ENCODE measurements at places on chromosomes 4 and X.

- DNase-seq = no peak
Measured at GRCh38 chr4:52799813-52800212, 48.6 kb upstream of the ERVMER34-1 start.

DNA sequence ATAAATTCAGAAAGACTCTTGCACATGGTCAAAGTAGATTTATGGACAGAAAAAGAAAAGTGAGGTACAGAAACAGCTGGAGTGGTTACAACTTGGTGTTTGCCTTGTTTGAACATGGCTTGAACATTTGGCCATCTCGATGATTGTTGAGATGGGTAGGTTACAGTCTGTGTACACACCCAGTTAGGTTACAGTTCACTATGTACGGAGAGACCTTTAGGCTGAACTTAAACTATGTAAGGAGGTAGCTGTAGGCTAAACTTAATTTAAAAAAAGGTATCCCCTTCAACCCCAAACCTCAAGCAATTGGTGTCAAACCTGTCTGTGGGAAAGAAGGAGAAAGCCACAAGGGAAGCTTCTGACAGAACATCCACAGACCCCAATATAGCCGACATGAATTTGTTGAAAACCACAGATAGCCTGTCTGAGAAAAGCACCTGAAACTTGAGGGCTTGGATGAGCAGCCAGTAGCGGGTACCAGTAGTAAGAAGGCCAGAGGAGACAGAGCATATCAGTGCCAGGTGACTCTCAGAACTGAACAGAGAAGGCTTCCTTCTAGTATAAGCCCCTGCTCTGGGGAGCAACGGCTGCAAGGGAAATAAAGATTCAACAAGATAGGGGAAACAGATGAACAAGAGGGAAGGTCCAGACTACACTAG is 247.9 kb upstream of the GALNTL6 start:
- no peak for DNase-seq

DNA sequence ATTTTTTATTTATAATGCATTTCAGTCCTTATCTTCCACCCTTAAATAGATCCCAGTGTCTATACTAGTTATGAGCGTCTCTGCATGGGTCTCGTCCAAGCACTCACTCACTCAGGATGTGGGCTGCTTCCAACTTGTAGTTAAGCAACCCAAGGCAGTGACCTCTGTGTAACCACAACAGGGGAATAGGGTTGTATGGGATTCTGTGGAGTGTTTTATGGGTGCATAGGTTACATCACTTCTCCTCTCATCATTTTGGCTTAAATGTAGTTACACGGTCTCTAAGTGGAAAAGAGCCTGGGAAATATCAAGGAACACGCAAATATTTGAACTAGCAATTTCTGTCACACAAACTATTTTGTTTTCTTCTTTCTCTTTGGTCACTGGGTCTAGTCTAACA is 931.0 kb downstream of the STIM2 start:
- DNase-seq = no peak

DNA sequence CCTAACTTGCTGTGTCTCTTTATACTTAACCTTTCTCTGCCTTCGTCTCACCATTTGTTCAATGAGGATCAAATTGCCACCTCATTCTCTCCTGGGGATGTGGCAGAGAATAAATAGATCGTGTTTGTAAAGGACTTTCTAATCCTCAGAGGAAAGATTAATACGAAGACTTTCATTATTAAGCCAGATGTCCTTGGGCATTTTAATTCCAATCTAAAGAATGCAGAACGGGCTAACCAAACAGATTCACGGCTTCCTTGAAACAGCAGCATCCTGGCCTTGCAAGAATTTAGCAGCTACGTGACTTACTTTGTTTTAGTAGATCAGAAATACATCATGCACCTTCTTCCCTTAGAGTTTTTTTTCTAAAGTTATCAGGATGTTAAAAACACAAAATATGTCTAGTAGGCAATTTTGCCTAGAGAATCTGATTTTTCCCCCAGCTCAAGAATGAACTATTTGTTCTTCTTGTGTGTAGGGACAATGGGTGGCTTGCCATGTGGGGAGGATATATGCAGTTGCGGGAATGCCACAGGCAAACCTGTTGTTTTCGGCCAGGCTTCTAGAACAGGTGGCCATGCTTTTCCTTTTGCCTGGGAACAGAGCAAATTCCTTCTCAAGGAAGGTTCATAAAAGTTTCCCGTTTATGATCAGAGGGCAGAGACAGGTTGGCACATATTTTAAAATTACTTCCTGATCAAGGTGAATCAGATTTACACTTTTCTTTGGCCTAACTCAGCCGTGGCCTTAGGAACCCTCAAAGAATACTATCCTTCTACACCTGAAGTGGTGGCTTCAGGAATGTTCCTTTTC is 3.0 kb downstream of the MID1 start:
- DNase-seq = no peak

- DNase-seq = no peak
Measured at GRCh38 chr4:158163941-158164767, 8.7 kb downstream of the GASK1B start.

- no peak for DNase-seq
Measured at GRCh38 chrX:110858565-110858964, 62.9 kb upstream of the CHRDL1 start.

GRCh38 chr4:577499-578450 is 1.7 kb upstream of the TMEM271 start:
- no peak for DNase-seq

DNA sequence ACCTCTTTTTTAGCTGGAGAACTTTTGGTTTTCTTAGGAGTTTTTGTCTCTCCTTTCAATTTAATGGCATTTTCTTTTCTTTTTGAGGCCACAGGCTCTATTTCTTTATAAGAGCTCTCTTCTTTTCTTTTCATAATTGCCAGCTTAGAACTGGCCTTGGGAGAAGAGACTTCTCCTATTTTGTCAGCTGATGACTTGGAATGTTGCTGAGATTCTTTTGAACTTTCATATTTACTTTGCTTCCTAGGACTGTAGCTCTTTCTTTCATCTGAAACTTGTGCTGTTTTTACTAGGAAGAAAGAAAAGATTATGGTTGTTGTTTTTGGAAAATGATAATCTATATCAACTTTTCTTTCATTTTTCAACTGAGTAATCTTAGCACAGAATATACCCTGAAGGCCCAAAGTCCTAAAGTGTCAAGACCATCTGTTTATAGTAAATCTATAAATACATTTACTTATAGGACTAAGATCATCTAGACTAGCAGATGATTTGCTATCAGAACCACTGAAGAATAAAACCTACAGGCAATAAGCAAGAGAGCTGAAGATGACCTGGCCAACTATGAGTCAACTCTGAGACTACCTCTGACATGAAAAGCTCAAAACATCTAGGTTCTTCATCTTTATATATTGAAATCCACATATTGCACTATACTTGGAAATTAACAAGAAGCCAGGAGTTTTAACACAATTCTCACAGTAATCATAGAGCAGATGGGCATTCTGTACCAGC is 45.6 kb downstream of the RFC1 start:
- DNase-seq = no peak

DNA sequence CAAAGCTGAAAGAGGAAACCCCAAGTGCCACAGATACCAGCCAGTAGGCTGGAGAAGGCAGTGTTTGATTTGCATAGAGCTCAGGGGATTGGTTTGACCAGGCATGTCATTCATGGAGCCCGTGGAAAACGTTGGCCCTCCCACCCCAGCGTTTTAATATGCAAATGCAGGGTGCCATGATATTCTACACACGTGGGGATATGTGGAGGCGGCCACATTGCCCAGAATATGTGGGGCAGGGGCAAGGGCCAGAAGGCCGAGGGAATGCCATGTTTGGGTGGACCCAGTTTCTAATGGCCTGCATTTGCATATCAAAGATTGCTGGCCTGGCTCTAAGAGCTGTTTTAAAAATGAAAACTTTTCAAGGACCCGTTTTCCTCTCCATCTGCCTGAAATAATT is 71.1 kb downstream of the MAP9 start:
- no peak for DNase-seq

- peak; percentile 80 for DNase-seq
Measured at GRCh38 chr4:183505611-183506388, 942 bp downstream of the ING2 start.
